Astrocyte (in vitro differentiated cells and primary cell): ENCODE measurements at places on chromosomes 13 and 19.

GRCh38 chr13:43848001-43848649 is 31.4 kb downstream of the CCDC122 start:
- peak; percentile 84 for DNase-seq

DNA sequence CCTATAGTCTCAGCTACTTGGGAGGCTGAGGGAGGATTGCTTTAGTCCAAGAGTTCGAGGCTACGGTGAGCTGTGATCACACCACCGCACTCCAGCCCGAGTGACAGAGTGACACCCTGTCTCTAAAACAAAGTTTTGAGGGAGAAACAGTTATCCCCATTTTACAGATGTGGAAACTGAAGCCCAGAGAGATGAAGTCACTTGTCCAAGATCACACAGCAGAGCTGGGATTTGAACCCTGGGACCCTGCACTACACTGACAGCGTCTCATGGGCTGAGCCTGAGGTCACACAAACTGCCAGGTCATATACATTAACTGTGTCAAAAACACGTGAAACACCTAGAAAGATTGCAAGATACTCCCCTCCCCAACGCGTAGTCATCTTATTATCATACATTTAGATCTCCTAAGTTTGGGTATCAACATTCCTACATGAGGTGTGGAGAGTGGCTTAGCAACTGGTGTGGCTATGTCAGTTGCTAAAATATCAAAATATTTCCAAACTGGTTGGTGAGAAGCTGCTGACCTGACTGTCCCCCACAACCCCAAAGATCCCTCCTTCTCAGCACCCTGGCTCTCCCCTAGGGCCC is 8.2 kb downstream of the FCGBP start:
- no peak for DNase-seq

DNA sequence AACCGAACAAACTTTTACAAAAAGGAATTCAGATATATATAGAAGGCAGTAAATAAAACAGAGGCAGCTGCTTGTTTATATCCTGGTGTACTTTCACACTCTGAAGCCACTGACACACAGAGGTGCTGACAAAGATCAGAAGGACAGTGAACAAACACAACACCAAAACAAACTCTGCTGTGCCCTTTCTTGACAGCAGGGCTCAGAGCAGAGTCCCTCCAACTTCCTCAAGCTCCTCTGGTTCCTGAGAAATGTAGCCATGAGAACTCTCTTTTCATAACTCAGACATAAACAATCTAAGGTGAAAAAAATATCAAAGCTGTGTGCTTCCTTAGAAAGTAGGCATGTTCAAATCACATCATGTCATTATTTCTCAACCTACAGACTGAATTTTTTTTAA is 1052.8 kb upstream of the SPRY2 start:
- no peak for DNase-seq

GRCh38 chr19:489418-490196 is 6.7 kb upstream of the MADCAM1 start:
- peak; percentile 18 for DNase-seq

GRCh38 chr13:94706101-94706842 is 6.1 kb downstream of the SOX21 start:
- DNase-seq = no peak

- DNase-seq = no peak
Measured at GRCh38 chr13:112177450-112178288, 110.7 kb downstream of the SOX1 start.

DNA sequence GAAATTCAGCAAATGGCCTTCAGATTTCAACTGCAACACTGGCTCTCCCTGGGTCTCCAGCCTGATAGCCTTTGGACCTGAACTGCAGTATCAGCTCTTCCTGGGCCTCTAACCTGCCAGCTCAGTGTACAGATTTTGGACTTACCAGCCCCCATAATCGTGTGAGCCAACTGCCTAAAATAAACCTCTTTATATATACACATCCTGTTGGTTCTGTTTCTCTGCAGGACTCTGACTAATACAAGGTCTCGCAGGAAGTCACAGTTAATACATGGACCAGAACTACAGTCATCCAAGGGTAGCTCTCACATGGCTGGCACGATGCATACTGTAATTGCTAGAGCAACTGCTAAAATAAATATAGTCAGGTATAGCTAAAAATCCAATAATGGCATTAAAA is 85.1 kb downstream of the KATNAL1 start:
- DNase-seq = no peak

DNA sequence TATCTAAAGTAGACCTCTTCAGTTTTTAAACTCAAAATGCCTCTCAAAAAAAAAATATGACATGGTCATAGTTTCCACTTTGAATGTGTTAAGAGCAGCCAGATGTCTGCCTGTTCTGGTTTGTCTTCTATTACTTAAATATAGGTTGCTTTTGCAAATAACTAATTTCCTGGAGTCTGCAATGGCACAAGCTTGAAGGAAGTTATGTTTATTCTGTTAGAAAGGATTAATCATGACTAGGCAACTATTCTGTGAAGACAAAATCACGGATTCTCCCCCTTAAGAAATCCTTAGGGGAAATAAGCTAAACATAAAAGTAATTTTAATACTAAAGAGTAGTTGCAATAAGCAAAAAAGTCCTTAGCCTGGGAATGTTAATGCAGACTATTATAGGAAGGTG is 26.3 kb downstream of the SKA3 start:
- no peak for DNase-seq
